CD4-positive, alpha-beta T cell treated with Interleukin-4 for 1 hour (primary cell): ENCODE measurements at places on chromosomes 16 and 17.
A peak's percentile ranks its signal among the peaks of the same experiment; 100 is the strongest.

GRCh38 chr16:73753931-73754330 is 542.7 kb upstream of the PSMD7 start:
- DNase-seq: no peak

- no peak for DNase-seq
These were observed 183.8 kb upstream of the SOX9 start for GRCh38 chr17:71936977-71937376.

- no peak for DNase-seq
These were observed 21.5 kb downstream of the PRCD start for GRCh38 chr17:76561332-76561731.

DNA sequence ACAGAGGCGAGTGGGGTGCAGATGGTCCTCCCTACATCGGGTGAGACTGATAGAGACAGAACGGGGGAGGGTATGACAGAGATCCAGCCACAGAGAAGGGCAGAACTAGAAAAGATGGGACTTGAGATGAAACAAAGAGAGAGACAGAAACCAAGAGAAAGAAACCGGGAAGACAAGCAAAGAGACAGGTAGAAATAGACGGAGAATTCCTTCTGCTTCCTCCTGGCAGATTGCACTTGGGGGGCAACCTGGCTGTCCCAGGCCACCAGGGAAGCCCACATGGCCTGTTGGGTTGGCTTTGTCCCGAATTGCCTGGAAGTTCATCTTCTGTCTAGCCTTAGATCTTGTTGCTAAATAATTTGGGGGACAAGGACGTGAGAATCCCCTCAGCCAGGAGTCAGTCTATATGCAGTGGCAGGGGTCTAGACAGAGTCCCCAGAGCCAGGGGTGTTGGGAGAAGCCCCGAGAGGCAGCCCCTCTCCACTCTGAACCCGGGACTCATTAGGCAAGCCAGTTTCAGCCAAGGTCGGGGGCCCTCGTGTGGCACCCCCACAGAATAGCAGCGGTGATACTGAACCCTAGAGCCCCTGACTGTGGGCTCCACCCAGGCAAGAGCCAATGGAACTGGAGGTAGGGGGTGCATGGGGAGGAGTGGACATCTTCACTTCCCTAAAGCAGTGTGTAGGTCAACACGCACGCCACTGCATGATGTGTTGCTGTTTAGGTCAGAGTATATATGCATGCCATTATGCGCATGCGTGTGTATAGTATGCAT is 627 bp upstream of the TSPOAP1 start:
- DNase-seq: peak; percentile 84

DNA sequence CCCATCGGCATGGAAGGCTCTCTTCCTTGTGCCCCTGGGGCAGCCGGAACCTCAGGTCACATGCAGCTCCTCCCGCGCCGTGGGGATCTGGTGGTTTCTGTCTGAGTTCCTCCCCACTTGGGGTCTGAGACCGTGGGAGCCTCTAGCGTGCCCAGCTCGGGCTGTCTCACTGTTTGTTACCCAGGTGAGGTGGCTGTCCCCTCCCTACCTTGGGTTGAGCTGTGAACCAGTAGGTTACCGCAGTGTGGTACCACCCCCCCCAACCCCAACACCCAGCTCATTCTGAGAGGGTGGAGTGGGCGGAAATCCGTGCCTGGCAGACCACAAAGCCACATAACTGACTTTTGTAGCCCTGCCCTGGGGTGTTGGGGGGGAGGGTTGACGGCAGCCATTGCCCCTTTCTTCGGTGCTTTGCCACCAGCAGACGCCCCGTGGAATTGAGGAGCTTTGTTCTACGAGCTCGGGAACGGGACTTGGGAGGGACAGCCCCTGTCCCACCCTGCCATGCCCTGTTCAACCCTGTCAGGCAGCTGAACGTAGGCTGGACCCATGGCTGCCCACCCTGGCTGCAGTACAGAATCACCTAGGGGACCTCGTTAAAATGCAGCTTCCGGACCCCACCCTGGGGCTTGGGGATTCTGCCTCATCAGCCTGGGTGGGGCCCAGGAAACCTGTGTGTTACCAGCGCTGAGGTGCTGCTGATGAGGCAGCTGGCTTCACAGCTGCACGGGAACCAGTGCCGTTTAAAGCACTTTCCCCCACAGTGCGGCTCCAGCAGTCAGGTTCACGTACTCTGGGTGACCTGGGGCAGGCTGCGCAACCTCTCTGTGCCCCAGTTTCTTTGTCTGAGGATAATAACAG is 18.5 kb downstream of the RAP1GAP2 start:
- peak; percentile 95 for DNase-seq

DNA sequence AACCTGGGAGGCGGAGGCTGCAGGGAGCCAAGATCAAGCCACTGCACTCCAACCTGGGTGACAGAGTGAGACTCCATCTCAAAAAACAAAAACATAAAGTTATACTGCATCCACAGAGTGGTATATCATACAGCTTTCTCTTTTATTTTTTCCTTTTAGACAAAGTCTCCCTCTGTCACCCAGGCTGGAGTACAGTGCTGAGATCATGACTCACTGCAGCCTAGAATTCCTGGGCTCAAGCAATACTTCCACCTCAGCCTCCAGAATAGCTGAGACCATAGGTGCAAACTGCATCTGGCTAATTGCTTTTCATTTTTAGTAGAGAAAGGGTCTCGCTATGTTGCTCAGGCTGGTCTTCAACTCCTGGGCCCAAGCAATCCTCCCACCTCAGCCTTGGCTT is 10.0 kb upstream of the COPRS start:
- DNase-seq: no peak

DNA sequence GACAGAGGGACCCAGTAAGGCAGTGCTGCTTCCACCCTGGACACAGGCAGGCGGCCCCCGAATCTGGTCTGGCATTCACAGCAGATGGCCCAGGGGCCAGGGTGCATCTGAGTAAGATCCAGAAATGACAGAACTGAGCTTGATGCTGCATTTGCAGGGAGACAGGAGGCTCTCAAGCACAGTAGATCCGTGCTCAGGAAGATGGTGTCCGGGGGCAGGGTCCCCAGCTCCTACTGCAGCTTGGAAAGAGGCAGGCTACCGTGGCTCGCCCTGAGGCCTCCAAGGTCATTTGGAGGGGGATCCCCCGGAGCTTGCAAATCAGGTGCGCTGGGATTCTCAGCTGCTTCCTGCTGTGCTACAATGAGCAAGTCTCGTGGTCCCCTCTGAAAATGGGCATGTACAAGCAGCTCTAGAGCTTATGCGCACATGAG is 2.2 kb downstream of the C16orf95 start:
- no peak for DNase-seq

GRCh38 chr17:9021158-9021991 is at the start of gene NTN1:
NTN1 (plus strand) TSS chr17:9021510; CDS start chr17:9022374, 864 bp downstream.
- DNase-seq: peak; percentile 52

- DNase-seq: no peak
These were observed 172.2 kb downstream of the SEC14L1 start for GRCh38 chr17:77312786-77313599.

- DNase-seq: no peak
These were observed 72.0 kb downstream of the SKAP1 start for GRCh38 chr17:48357779-48358602.
